ENCODE measurements at places on chromosomes 7 and 10. TPM values are rescaled to one million over a fixed set of nuclear protein-coding genes. Genes with fewer than 3 reads are reported as not detected.

The ZP3 gene
- total RNA-seq = 19.4 TPM

The GRID2IP gene
- total RNA-seq = 0.21 TPM

The PPP1R17 gene
- total RNA-seq = not detected

The OGDHL gene
- 0.40 TPM for total RNA-seq

DNA sequence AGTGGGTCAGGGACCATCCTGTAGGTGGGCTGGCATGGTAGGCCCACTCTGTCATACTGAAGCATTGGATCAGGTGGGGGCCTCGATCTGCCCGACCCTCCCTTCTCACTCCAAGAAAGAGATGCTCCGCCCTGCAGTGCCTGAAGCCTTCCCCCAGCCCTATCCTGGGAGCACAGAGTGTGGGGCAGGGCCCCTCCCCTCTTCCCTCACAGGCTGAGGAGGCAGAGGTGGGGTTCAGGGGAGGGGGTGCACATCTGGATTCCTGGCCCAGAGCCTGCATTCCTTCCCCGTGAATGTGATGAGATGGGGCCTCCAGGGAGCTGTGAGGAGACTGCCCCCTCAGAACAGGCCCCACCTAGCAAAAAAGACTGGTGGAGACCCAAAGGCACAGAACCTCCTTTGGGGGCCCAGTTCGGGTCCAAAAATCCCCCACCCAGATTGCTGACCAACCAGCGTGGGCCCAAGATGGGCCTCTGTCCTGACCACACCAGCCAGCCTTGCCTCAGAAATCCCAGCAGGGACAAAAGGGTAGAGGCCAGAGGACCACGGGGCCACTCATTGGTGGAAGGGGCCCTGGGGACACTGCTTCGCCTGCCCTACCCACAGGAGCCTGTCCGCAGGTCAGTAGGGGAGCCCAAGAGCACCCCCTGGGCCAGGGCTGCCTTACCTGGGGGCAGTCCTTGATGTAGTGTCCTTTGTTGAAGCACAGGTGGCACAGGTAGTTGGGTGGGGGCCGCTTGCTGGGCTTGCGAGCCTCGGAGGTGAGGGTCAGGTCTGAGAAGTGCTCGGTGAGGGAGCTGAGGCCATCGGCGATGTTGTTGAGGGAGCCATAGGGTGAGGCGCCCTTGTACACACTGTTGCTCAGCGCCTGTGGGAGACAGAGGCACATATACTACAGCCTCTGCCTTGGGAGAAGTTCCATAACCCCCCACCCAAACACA is 13.3 kb downstream of the ZCCHC24 start:
- no peak for DNase-seq

DNA sequence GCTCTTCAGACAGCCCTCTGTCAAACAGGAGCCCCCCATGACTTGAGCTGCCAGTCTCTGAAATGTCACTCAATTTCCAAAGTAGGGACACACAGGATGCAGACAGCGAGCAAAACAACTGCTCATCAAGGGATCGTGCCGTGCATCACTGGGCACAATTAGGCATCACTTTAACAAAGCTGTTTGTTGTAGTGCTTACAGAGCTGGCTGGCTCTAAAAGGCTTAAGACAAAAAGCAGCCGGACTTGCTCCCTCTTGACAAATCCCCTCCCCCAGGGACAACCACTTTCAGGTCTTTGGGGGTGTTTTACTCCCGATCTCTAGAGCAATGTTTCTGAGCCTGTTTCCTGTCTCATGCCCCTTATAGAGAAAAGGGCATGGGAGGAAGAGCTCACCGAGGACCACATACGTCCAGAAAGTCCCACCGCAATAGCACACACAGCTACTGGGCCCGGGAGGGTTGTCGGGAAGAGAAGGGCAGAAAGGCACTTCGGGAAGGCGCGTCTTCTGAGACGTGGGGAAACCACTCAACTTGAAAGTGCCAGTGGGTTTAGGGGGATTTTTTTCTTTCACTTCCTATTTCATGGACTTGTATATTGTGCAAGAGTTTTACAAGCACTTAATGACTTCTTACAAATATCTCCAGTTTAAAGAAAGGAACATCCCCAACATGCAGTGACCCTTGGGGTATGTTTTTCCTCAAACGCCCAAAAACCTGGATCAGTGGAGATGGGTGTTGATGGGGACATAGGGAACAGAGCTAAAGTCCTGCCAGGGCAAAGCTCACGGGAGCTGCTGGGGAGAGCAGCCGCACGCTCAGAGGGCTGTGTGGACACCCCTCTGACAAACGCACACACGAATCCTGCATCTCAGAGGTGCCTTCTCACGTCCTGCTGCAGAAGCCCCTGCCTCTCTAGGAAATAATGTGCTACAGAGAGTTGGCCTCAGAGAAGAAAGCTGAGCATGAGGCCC is 27.1 kb downstream of the LRRC20 start:
- peak; percentile 48 for DNase-seq

DNA sequence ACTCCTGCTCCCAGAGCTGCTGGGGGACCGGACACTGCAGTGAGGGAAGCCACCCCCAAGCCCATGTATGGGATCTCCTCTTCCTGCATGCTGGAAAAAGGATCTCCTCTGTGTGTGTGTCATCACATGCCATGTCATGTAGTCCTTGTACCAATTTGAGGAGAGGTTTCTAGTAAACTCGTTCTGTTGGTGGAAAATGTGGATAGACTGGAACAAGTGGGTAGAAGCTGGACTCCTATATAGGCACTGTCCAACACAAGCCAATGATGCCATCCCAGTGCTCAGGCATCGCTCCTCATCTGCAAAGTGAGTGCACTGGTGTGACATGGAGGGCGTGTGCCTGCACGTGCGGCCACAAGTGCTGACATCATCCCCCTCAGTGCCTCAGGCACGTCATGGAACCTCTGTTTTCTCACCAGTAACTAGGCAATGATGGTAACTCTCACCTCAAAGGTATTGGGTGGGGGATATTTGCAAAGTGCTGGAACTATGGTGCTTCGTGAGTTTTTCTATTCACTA is 19.3 kb downstream of the MYO1G start:
- peak; percentile 81 for DNase-seq

GRCh38 chr7:66844552-66845378 is 76.3 kb upstream of the TMEM248 start:
- DNase-seq = peak; percentile 99

DNA sequence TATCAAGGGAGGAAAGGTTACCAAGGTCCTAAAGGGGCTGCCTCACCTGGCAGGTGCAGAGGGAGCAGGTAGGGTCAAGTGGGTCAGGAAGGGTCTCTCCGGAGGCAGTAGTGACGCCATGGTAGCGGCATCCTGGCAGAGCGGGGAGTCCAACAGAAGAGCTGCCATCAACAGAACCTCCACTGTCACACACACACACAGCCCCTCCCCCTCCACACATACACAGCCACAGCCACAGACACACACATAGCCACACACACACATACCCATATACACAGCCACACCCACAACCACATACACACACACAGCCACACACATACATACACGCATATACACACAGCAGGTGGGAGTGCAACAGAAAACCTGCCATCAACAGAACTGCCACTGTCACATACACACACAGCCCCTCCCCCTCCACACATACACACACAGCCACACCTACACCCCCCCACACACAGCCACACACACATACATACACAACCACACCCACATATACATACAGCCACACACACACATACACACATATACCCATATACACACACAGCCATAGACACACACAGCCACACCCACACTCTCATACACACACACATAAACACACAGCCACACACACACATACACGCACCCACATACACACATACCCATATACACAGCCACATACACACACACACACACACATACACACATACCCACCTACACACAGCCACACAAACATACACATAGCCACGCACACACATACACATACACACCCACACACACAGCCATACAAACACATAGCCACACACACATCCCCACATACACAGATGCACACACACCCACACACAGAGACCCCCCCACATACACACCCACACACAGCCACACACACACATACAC is 23.1 kb downstream of the KCP start:
- no peak for DNase-seq
